ENCODE measurements at places on chromosomes 2 and 18.

DNA sequence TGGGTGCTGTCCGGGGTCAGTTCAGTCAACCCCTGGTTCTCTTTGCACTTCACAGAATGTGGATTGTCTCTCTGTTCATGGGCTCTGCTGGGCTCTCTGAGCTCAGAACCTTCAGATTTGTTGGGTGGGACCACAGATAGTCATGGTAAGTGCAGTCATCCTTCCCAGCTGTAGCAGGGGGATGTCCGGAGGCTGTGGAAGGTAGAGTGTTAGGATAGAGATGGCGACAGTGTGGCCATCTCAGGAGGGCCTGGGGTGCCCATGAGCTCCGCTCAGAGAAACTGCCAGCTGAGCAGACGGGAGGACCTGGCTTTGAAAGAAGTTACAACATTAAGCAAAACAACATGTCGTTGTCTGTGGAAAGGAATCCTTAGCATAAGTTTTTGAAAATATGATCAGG is 149.8 kb downstream of the FAM210A start:
- no peak for DNase-seq

GRCh38 chr2:237425320-237425719 is 11.4 kb upstream of the COL6A3 start:
- no peak for DNase-seq

DNA sequence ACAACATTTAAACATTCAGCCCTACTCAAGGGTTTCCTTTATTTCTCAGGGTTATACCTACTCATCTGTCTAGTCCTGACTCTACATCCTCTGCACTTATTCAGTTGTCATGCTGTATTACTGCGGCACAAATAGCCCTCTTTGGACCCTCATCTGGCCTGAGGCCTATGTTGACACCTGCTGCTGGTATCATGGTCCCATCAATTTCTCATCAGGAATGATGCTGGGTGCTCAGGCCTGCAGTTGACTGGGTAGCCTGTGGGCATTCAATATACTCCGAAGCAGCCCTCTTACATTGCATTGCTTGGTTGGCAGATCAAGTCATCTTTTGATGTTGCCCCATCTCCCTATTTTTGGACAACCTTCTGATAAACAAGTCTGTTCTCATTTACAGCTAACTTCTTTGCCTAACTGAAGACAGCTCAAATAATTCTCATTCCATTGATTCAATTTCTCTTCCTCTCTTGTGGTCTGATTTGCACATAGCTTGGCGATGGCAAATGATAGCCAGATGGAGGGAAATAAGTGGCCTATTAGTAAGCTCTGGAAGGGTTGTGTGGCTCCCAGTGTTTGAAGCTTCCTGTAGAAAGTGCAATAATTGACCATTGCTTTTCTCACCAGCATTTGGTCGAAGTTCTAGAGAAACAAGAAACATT is 19.1 kb upstream of the MC4R start:
- DNase-seq = peak; percentile 63

DNA sequence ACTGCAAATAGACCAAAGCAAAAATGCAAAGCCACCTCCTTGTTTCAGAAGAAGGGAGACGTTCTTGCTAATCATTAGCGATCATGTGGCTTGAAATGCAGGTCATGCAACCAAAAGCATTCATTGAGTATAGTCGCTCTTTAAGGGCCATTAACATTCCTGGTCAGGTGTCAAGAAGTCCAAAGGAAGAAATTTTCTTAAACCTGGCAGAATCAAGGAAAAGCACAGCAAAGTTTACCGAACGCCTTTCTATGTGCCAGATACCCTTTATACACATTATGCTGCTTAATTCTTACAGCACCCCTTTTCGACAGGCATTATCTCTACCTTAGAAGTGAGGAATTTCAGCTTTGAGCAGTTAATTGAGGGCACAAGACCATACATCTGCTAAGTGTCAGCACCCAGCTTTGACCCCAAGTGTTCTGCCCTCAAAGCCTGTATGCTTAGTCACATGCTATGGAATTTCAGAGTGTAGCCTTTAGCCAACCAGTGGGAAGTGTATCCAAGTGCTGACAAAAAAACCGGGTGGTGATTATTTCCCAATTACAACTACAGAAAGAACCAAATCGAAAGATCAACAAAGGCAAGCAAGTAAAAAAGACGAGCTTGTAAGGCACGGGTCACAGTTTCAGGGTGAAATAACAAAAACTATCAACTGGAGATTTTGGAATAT is 70.8 kb downstream of the EPHA4 start:
- DNase-seq = peak; percentile 61

DNA sequence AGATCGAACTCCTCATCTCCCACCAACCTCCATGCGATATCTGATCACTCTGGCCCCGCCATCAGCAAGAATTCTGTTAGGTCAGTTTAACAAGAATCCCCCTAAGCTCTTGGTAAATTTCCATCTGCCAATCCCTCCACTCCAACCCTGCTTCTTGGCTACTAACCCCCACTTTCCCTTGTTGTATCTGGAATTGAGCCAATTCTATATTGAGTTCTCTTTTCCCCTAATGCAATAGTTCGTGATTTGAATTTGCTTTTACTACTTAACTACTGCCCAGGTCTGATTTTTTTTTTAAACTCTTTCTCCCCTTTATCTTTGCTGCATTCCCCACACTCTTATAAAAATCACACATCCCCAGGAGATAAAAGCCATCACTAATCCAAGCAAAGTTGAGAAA is 159.3 kb upstream of the STK17B start:
- DNase-seq = no peak

DNA sequence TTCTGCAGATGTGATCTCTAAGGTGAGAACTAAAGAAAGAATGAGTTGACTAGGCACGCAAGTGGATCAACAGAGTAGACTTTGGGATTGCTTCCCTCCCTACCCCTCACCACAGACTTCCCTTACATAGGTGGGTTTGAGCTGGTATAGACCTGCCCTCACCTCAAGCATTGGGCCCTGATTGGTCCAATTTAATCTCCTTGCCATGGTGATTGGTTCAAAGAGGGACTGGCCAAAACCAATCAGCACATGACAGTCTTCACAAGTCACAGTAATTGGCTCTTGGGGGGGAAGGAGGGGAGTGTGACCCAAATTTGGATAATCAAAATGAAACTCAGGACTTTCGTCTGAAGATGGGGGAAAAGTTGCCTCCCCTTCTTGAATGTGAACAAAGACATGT is 36.6 kb upstream of the LNPK start:
- DNase-seq = no peak

DNA sequence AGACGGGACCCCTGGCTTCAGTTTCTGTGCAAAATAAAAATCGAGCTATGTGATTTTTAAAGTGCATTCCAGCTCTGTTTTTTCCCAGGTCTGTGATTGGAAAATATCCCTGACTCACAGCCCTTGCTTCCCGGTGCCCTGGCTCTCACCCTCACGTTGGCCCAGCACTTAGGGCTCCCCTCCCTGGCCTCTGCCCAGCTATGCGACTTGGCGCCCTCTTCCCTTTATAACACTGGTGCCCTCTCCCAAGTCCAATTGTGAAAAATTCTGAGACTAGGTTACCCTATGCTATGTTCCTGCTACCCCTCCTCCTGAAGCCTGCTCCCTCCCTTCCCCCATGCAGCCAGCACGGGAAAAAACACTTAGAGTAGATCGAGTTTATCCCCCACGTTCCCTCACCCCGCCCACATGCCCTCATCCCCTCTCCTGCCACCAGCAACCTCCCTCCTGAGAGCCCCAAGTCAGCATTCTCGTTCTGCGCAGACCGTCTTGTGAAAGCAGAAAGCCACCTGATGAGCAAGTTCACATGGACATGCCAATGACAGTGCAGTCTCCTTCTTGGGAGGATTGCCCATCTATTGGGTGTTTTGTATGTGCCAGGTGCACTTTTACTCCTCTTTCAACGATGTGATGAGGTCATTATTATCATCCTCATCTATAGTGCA is 228.8 kb downstream of the VAPA start:
- DNase-seq = peak; percentile 85

DNA sequence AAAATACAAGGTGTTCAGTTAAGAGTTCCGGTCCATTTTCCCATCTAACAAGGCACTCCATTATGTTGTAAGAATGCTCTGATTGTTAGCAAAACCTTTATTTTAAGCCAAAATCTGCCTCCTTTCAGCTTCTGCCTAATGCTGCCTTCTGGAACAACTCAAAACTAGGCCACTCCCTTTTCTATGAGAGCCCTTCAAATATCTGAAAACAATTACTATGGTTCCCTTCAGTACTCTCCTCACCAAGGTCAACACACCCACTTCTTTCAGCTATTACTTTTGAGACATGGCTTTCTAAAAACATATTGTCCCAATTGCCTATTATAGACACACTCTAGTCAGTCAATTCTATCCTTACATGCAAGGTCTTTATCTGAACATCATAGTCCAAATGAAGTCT is 429.4 kb downstream of the ERBB4 start:
- DNase-seq = no peak

DNA sequence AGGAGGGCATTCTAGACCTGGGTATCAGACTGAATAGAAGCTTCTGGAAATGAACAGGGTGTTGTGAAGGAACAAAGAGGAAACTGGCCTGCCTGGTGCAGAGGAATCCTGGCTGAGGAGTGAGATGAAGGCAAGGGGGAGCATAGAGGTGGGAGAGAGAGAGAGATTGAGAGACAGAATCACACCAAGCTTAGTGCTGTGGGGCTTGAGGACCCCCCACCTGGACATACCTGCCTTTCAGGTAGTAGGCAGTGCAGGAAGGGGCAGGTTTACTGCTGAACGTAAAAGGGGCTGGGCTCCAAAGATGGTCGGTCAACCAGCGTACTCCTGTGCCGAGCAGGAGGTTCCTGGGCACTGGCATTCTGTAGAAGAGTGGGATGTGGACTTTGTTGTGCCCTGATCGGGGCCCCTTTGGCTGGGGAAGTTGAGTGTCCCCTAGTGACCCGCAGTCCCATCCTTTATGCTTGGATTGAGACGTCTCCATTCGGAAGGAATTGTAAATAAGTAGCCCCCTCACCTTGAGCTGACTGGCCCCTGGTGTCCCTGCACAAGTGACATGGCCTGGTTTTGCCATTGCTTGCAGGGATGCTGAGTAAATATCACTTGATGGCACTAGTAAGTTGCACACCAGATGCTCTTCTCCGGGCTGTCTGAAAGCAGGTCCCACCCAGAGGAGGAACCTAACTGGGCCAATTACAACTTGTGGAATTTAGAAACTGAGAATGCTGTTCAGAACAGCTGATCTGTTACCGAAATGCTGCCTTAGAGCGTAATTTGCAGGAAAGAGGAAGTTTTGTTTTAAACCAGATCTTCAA is 1.4 kb downstream of the UBE2F start:
- peak; percentile 88 for DNase-seq

- no peak for DNase-seq
Observed at GRCh38 chr2:42228101-42228500, 58.9 kb downstream of the EML4 start.

- no peak for DNase-seq
Observed at GRCh38 chr2:141492816-141493215, 638.0 kb downstream of the LRP1B start.

GRCh38 chr2:104820126-104820525 is 33.8 kb upstream of the POU3F3 start:
- DNase-seq = no peak

- DNase-seq = no peak
Observed at GRCh38 chr18:5515011-5515784, 28.6 kb downstream of the EPB41L3 start.

DNA sequence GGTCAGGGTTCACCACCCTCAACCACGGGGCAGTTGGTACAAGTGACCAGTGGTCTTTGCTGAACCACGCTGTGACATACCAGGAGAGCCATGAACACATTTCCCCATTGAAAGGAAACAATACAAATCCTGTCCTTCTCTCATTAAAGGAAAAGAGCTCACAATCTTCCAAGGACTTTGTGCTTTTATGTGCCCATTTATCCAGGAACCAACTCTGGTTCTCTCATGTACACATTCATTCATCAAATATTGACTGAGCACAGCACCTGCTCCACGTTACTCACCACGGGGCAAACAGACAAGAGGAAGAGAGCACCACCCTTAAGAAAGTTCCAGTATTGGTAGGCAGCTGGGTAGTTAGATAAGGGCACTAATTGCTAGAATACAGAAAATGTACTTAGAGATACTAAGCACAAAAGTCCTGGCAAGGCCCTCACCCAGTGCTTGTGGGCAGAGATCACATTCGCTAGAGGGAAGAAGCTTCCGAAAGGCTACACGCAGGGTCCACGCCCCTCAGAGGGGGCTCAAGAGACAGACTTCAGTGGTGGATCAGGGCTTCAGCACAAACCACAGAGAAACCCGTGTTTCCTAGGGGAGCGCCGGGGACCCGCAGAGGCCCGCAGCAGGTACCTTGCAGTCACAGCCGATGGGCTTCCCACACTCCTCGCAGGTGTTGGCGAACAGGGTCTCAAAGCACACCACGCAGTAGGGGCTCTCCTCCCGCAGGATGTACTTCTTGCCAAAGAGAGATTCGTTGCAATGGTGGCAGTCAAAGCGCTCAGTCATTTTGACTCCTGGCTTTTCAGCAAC is 12.9 kb downstream of the FHL2 start:
- no peak for DNase-seq

DNA sequence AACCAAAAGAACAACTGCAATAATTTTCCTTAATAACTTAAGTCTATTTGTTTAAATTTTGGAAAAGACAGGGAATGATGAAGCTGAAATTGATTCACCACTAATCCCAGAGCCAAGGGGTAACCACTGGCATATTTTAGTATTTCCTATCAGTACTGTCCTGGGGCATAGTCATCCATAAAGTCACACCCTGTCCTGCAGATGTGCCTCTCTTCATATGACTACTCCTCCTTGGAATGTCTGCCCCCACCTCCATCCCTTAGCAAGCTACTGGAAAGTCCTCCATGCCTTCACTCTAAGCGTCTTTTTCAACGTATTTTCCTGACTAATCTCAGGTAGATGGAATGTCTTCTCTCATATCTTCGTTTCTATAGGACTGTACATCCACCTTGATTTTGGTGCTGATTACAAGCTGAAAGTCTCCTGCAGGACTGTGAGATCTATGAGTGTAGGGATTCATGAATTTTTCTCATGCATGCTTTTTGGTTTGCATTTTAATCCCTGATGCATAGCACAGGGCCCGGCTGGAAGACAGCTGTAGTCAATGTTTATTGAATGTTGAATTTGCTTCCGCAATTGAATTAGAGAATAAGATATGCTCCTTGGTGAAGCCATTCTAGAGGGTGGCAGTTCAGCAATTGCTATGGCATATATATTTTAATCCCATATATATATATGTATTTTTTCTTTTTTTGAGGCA is 85.6 kb downstream of the MOGAT1 start:
- peak; percentile 89 for DNase-seq

GRCh38 chr2:3488061-3488531 is 31.2 kb downstream of the ADI1 start:
- DNase-seq = no peak

DNA sequence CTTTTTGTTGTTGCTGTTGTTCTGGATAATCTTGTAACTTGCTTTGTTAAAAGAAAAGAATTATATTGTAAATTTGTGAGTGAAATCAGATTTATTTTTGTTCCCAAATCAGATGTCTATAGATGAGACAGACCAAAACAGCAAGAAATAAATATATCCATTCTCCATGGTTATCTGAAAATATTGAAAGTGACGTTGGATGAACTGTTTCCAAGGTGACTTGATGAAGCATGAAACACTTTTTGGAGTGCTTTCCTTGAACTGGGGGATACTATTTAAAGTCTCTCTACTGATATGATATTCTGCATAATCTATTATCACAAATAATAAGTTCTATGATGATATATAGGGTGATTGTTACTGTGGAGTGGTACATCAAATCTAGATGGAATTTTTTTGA is 315.4 kb upstream of the THUMPD2 start:
- DNase-seq = no peak

- no peak for DNase-seq
Observed at GRCh38 chr2:167595021-167595420, 652.4 kb downstream of the STK39 start.

Measured in AG20443 (cell line).